ENCODE measurements at places on chromosomes 11 and 22.

- peak; percentile 71 for DNase-seq
Observed at GRCh38 chr11:65821107-65821506, 12.7 kb upstream of the SNX32 start.

- DNase-seq = peak; percentile 51
Observed at GRCh38 chr11:62665599-62666258, 617 bp downstream of the CSKMT start.

- DNase-seq = no peak
Observed at GRCh38 chr11:46133119-46133518, 11.9 kb upstream of the PHF21A start.

DNA sequence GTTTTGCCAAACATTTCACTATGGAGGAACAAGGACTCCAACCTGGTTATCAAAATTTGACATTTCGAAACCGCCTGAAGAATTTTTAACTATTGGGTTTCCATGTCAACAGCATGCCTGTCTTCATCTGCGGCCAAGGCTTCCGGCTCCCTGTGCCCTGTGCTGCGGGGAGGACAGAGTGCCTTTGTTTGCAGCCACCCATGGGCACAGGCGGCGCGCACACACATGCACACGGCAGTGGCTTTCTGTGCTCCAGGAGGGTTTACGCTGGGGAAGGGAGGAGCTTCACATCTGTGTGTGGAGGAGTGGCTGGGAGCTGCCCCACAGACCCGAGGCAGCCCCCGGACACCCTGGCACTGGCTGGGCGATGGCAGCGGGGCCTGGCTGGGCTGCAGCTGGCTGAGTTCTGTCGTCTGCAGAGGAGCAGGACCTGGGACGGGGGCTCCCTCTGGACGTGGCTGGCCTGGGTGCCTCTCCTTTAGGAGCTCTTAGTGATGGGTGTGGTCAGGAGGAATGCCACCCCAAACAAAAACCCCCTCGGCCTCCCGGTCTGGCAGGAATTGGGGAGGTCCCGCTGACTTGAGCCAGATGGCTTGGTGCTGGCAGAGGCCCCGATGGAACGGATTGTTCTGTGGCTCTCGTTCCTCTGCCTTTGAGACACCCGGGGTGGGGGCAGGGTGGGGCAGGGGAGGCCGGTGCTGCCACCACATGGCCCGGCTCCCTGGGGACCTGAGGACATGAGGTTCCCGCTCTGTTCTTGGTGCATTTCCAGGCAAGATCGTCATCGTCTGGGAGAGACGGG is 1290.9 kb downstream of the BRD1 start:
- no peak for DNase-seq

GRCh38 chr11:1516273-1517067 is 29.9 kb upstream of the MOB2 start:
- DNase-seq = no peak

- DNase-seq = no peak
Observed at GRCh38 chr11:32510039-32510438, 73.6 kb upstream of the EIF3M start.

DNA sequence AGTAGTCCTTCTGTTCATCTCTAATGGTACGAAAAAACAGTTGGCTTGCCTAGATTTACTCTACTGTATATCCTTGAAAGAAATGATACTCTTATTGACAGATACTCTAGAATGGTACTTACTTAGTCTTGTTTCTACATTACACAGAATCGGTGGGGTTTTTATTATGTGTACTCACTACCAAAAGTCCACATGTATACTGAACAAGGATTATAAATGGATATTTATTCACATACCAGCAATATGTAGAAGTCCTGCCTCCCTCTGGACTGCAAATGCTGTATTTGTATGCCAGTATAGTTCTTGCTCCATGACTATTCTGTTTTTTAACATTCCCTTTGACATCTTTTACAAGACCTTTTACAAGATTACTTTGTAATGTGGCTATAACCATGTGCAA is 13.9 kb downstream of the PCF11 start:
- no peak for DNase-seq

DNA sequence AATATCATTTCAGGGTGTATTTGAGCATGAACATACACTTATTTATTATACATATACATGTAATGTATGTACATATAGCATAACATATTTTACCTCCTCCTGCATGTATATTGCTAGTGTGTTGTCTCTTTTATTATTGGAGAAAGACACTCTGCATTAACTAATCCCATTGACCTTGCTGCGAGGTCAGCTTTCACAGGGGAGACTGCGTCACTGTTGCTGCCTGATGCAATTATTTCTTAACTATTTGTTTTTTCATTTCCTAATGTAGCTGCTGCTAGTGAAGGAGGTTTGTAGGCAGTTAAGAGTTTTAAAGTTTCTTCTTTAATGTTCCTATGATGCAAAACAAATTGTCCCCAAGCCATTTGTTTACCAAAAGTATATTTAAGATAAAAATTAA is 185.4 kb upstream of the CNTN5 start:
- no peak for DNase-seq

GRCh38 chr11:22787551-22788162 is 41.9 kb downstream of the SVIP start:
- peak; percentile 26 for DNase-seq

- no peak for DNase-seq
Observed at GRCh38 chr11:61996933-61997332, 29.5 kb upstream of the FTH1 start.

DNA sequence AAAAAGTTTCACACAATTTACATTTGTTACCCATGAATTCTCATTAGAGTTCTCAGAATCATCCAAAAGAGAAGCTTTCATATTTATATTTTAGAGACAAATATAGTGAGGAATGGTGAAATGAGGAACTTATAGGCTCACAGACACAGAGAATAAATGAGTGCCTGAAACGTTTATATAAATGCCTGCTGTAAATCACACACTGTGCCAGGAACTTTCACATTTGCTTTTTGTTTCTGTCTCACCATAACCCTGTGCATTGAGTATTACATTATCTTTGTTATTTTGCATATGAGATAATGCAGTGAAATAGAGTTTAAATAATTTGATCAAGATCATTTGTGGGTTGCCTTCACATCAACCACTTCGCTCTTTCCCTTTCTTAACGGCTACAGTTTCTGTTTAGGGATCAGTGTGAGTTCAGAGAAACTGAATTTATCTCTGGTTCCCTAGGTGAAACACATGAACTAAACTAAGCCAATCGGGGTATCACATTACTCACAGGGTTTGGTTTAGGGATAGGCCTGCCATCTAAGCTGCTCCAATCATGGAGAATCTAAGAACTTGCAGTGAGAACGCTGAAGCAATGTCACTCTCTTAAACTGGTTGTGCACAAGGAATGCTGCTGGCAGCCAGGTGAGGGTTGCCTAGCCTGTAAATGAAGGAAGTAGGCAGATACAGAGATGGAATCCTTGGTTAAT is 1339.2 kb upstream of the TENM4 start:
- no peak for DNase-seq

DNA sequence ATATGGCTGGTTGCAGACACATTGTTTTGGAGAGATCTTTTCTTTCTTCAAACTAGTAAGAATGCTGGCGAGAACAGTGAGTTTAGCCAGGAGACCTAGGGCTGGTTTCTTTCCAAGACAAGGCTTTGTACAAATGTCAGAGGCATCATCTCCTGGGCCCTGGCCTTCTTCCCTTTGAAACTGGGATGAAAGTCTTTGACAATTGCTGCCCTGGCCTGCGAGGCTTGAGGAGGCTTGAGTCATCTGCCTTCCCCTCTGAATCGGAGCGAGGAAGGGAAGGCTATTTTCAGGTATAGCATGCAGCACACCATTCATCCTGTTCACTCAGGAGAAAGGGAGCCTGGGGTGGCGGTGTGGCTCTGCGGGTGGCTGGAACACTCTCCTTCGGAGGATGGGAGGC is 21.5 kb upstream of the PARVG start:
- DNase-seq = no peak

GRCh38 chr22:24434471-24435322 is 7.3 kb downstream of the ADORA2A start:
- DNase-seq = peak; percentile 36

GRCh38 chr11:11038352-11038751 is 180.5 kb upstream of the ZBED5 start:
- no peak for DNase-seq

- DNase-seq = no peak
Observed at GRCh38 chr22:48475661-48476345, 1351.9 kb downstream of the BRD1 start.

DNA sequence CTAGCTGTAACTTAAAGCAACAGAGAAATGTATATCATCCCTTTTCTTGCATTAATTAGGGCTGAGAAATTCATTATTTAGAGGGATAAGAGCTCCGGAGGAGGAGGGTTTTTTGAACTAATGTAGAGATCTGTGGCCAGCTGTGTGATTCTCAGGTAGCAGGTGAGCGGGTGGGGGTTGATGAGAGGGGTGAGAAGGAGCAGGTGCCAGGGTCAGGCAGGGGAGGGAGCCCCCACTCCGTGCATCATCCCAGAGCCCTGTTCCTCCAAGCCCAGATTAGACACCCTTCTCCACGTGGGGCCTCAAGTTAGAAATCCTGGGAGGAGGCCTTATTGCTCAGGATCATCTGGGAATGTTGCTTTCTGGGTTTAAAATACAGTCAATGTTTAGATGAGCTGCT is 24.9 kb downstream of the ZBTB16 start:
- DNase-seq = no peak

- no peak for DNase-seq
Observed at GRCh38 chr11:69357458-69358397, 63.8 kb downstream of the MYEOV start.

DNA sequence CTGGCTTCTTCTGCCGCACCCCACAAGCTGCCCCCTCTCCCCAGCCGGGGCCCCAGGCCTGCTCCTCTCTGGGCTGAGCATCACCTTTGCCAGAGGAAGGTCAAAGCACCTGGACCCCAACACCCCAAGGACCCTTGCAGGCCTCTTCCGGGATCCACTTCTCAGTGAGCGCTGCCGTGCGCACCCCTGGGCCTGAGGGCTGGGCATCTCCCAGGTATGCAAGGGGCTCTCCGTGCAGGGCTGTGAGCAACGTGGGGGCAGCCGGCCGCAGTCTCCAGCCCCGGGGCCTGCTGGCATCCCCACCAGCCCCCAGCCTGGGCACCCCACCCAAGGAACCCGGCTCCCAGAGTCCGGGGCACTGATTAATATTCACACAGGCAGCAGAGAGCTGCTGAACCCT is 64.0 kb downstream of the BRD1 start:
- DNase-seq = no peak

DNA sequence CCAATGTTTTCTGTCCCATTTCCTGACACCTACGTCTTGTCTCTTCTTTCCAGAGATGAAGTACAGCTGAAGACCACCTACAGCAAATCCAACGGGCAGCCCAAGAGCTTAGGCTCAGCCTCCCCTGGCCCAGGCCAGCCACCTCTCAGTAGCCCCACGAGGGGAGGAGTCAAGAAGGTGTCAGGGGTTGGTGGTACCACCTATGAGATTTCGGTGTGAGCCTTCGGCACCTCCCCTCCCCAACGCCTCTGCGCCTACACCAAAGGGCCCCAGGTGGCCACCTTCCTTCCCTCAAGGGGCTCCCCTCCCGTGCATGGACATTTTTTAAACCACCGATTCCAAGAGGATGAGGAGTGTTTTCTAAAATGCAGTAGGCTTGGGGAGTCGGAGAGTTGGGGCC is 12.2 kb downstream of the MED19 start:
- no peak for DNase-seq

DNA sequence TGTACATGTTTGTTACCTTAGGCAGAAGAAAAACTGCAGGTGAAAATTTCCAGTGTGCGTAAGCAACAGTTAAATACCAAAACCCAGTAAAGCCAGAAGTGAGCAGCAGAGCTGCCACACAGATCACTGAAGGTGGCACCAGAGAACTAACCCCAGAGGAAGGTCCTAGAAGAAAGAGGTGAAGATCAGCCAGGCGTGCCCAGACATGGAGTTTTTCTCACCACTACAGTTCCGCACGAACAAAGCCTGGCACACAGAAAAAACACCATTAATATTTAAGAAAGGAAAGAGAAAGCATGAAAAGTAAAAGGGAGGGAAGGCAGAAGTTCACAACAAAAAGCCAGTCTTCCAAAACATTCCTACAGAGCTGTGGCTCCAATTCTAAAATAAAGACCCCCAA is 60.7 kb downstream of the STK33 start:
- DNase-seq = no peak

DNA sequence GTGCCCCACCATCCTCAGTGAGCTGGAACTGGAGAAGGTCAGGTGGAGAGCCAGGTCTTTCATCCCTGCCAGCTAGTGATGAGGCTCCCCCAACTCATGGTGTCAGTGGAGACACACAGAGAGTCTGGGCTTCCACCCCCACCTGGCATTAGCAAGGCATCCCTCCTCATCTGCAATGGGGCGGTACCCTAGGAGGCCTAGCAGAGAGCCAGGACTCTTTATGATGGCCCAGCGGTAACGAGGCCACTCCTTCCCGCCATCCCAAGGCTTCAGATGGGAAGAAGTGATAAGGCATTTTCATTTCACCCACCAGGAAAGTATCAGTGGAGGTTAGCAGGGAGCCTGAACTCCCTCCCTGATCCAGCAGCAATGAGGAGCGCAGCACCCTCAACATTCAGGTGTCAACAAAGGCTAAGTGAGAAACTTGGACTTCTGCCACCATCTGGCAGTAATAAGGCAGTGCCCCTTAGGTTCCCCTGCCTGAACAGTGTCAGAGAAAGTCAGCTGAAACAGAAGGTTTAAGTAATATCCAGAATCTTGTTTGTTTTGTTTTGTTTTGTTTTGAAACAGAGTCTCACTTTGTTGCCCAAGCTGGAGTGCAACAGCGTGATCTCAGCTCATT is 40.5 kb upstream of the FBLN1 start:
- DNase-seq = peak; percentile 5

DNA sequence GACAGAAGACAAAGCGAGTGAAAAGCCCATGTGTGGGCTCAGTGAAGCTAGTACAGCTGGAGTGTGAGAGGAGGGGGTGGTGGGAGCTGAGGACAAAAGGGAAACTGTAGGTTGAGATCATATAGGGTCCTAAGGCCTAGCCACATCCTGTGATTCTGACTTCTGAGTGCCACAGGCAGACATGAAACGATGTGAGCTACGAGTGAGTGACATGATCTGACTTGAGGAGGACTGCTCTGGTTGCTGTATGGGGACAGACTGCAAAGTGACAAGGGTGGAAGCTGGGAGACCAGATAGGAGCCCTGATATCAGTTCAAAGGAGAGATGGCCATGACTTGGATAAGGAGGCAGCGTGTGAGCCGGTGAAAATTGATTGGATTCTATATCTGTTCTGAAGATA is 85.4 kb downstream of the MICAL2 start:
- peak; percentile 28 for DNase-seq

- DNase-seq = no peak
Observed at GRCh38 chr11:110112457-110112856, 19.3 kb downstream of the ZC3H12C start.

DNA sequence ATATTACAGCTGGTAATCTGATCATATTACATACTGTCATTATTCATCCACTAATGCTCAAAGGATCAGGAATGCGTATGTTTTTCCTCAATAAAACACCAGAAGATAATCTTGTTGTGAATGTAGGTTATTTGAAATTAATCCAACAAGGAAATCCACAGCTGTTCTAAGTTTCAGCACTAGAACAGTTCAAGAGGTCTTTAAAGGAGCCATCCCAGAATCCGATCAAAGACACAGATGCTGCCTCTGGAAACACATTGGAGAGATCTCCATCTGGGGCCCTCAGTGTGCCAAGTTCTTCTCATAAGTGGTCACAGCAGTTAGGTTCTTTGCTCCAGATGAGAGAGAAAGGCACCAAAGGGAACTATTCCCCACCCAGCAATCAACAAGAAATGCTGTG is 1955.1 kb upstream of the RAG2 start:
- DNase-seq = no peak

GRCh38 chr11:34745195-34745594 is 124.3 kb downstream of the EHF start:
- no peak for DNase-seq

Measured in inflammatory macrophage (primary cell).